ENCODE measurements at places on chromosomes 4 and X.

GRCh38 chr4:102589743-102590142 is 88.6 kb downstream of the NFKB1 start:
- no peak for DNase-seq

- no peak for DNase-seq
These were observed 195.7 kb upstream of the HS3ST1 start for GRCh38 chr4:11624370-11624769.

DNA sequence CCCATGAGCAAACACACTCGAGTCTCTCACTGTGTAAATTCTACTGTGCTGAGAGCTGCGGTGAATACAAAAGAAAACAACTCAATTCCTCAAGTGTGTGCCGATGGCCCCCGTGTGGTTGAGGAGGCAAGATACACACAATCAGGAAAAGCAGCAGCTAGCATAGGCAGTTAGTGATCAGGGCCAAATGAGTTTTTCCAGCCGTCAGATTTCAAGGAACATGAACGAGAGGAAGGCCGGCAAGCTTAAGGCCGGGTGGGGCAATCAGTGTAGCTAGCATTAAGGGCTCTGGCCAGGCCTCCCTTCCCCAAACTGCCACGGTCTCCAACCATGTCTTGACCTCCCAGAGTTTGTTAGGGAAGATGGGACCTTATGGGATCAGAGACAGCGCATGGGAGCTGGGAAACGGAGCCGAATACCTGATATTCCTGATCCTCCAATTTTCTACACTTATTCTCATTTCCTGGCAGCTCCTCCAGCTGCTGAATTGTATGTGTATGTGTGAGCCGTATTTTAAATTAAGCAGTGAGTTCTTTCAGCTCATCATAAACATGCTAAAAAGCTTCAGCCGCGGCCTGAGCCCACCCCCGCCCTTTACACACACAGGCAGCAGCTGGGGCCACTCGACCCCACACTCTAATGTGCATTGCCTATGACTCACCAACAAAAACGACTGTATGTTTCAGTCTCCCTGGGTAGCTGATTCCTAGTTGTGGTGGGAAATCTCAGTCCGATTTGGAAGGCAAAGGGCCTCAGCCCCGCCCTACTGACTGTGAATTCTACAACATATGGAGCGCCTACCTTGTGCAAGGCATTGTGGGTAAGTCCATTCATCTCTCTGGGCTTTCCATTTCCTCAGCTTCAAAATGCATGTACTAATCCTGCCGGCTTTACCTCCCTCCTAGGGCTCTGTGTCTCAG is 59.9 kb downstream of the RTL9 start:
- peak; percentile 65 for DNase-seq

- DNase-seq = no peak
These were observed 299.7 kb downstream of the LDB2 start for GRCh38 chr4:16598597-16599206.

DNA sequence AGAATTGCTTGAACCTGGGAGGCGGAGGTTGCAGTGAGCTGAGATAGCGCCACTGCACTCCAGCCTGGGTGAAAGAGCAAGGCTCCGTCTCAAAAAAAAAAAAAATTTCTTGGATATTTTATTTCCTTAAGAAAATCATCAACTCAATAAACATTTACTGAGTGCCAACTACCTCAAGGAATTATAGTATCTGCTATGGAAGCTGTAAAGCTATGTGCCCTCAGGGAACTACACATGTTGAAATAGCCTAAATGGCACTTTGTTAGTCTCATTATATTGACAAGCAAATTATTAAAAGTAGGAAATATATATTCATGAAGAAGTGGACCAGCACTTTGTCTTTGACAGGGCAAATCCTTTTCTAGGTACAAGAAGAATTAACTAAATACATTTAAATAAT is 40.8 kb downstream of the ELOVL6 start:
- no peak for DNase-seq

DNA sequence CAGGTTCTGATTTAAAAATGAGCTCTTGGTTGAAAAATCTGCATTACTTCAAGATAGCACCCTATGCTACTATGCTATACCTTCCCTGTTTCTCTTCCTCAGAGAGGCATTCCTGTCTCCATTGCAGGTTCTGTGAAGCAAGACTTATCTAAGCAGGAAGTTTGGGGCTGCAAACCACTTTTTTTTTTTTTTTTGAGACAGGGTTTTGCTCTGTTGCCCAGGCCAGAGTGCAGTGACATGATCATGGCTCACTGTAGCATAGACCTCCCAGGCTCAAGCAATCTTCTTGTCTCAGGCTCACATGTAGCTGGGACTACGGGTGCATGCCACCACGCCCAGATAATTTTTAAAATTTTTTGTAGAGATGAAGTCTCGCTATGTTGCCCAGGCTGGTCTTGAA is 4.0 kb upstream of the CCNG2 start:
- no peak for DNase-seq

GRCh38 chr4:152594057-152594456 is 58.2 kb upstream of the FBXW7 start:
- no peak for DNase-seq

DNA sequence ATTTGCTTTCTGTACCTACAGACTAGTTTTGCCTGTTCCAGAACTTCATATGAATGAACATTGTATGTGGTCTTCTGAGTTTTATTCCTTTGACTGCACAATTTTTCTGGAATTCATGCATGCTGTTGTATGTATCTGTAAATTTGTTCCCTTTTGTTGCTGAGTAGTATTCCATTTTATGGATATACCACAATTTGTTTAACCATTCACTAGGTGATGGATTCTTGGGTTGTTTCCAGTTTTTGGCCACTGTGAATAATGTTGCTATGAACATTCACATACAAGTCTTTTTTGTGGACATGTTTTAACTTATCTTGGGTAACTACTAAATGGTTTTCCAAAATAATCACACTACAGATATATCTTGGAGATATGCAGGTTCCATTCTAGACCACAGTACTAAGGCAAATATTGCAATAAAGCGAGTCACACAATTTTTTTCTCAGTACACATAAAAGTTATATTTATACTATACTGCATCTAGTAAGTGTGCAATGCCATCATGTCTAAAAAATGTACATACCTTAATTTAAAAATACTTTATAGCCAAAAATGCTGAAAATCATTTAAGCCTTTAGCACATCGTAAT is 58.7 kb downstream of the TSPAN5 start:
- no peak for DNase-seq

- no peak for DNase-seq
These were observed 33.4 kb downstream of the KCTD8 start for GRCh38 chr4:44415251-44415650.

DNA sequence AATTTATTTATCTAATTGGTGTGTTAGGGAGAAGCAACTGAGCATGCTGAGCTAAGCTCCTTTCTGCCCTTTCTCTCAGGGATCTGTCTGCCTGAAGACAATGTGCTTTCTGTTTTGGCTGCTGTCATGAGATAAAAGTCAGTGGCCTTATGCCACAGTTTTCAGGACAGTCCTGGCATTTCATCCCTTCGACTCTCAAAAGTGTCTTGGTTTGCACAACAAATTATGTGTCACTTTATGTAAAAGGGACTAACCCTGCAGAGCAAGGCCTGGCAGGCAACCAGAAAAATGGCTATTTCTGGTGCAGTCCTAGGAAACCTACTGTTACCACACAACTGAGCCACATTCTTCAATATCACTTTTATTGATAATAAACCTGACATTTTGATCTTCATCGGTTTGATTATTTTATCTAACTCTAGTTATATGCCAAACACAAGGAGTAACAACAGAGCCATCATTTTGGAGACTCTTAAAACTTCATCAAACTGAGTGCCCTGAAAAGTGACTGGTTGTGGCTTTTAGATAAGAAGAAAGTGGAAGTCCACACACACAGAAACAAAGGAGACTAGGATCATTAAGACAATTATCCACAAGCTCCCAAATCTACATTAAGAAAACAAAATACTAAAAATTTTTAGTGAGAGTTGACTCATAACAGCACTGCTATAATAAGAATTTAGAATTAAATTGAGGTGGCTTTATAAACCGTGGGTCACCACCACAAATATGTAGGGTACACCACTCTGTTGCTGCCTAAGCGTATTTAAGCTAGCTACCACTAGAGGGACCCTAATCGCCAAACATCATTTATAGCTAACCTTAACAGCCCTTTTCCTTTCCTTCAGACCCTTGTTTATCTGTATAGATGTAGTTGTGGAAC is 95.9 kb upstream of the PTPN13 start:
- peak; percentile 52 for DNase-seq

GRCh38 chr4:52701207-52701606 is 42.1 kb upstream of the USP46 start:
- DNase-seq = no peak

DNA sequence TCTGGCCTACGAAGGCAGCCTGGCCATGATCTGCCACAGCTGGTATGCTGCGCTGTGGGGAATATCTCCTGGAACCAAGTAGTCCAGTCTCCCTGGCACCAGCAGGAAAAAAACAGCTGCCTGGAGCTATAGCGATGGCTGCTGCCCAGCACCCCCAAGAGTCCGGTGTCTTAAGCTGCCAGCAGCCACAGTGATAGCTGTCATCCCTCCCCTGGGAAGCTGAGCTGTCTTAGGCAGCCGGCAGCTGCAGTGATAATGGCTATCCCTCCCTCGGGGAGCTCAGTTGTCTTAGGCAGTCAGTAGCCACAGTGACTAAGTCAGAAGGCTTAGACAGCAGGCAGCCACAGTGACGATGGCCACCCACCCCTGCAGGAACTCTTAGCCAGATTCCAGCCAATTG is 205.1 kb downstream of the STPG2 start:
- no peak for DNase-seq

- DNase-seq = no peak
These were observed 555.7 kb downstream of the PCDH7 start for GRCh38 chr4:31275906-31276305.

- DNase-seq = no peak
These were observed 4.2 kb upstream of the CXCL3 start for GRCh38 chr4:74042681-74043080.

DNA sequence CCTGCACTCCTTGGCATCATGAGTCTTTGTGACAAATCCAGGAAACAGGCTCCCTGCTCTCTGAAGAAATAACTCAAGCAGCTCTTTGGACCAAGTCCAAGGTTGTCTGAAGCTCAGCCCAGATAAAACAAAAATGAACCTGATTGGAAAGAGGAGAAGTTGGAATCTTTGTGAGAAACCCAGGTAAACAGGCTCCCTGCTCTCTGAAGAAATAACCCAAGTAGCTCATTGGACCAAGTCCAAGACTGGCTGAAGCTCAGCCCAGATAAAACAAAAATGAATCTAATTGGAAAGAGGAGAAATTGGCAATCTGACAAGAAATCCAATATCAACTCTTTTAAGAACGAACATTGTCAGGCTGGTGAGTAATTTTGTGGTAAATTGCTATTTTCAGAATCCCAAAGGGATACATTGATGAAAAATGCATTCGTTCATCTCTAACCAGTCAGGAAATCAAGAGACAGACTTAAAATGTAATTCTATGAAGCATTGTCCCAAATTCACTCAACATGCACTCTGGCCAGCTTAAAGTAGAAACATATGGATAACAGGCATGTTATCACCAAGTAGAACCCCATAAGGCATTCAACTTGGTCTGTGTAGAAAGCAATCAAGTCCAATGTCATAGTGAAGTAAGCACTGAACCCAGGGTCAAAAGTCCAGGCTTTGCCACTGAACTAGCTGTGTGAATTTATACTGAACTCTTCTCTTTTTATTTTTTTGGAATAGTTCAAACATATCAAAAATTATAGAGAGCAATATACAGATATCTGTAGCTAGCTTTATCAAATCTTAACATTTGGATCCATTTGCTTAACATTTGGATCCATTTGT is 16.8 kb upstream of the NFXL1 start:
- DNase-seq = no peak

GRCh38 chr4:45865781-45866180 is 258.1 kb downstream of the GABRG1 start:
- no peak for DNase-seq

- no peak for DNase-seq
These were observed 64.0 kb upstream of the ACSL1 start for GRCh38 chr4:184889666-184890335.

DNA sequence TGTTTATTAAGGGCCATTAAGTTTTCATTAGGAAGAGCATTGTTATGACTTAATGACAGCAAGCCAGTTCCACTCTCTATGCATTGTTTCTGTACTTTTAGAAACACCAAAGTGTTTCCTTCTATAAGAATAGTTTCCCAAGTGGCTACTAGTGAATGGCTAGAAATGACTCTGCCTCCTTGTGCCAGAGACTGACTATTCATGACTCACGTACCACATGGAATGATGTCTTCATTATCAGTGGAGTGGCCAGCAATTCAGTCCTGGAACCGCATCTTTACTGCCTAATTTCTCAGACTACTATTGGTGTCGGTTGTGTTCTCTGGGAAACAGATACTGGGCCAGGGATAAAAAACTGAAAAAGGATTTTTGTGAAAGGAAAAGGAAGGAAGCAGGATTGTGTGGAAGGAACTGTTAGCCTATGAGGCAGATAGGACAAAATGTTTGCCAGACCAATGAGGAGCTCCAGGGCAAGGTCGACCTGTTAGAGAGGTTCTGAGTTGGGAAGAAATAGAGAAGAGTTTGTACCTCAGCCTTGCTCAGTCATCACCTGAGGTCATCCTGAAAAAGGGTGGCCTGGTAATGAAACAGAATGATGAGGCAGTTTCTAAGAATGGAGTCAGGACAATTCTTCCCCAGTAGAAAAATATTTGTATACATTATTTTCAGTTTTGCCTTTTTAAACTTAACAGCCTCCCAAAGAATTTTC is 218.6 kb downstream of the SPCS3 start:
- no peak for DNase-seq

DNA sequence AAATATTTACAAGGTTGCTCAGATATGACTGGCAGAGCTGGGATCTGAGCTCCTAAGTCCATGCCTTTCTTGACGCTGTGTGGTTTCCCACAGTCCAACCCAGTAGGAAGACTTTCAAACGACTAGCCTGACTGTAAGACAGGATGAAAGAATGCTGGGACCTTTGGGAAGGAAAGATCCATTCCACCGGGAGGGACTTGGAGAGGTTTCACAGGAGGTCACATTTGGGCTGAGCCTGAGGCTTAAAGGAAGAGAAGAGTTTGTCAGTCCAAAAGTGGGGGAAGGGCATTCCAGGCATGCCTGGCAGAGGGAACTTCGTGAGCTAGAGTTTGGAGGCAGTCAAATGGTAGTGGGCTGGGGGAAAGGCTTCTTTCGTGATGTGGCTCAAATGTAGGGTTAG is 1.5 kb downstream of the STARD8 start:
- no peak for DNase-seq

GRCh38 chr4:143224255-143224654 is 39.5 kb downstream of the USP38 start:
- DNase-seq = no peak

- no peak for DNase-seq
These were observed 129.2 kb upstream of the PAK3 start for GRCh38 chrX:110966839-110967238.

All from K562 (cell line).